ENCODE measurements at places on chromosomes 1 and 21. TPM values are rescaled to one million over a fixed set of nuclear protein-coding genes. Genes with fewer than 3 reads are reported as not detected.

DNA sequence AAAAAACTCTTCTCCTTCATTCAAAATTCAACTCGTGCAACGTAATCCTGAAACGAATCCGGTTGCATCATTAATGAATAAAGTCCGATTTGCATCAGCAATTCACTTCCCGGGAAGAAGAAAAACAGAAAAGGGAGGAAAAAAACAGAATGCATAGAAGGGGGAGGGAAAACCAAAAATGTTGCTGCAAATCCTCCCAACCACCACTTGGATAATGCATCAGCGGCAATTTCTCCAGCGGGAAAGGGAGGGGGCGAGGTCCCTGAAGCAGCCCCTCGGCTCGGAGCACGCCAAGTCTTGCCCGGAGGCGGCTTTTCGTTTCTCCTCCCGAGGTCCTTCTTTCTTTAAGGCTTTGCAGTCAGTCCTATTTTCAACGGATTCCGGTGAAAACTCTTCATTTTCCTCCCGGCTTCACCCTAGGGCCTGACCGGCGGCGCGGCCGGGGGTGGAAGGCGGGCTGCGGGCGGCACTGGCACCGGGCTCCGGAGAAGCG, 723 bp downstream of the CDC42BPA start:
- peak; percentile 36 for DNase-seq

- DNase-seq, result no peak
These were observed 184.4 kb downstream of the RYR2 start for GRCh38 chr1:237226177-237226944.

DNA sequence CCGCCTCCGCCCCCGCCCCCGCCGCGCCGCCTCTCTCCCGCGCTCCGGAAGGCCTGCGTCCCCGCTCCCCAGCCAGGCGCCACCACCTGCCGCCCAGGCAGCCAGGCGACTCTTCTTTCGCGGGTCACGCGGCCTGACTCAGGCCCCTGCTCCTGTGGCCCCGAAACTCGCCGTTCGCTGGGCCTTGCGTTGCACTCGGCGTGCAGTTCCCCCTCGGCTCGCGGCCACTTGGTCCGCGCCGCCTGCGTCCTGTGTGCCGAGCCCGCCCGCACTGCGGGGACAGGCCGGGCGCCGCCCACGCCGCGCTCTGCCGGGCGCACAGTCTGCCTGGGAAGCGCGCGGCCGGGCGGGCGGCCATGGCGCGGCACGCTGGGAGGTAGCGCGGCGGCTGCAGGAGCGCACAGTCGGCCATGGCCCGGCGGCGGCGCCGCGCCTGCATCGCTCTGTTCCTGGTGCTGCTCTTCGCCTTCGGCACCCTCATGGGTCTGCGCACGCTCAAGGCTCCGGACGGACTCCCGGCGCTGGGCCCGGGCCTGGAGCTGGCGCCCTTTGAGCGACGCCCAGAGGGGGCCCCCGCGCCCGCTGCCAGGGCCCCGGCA, at the start of gene MANEAL:
Gene MANEAL (plus strand): TSS at position 75 of the 599 bp plus-strand sequence. CDS start 336 bp downstream, at position 411.
- peak; percentile 66 for DNase-seq

The DYNLT4 gene
- not detected for total RNA-seq

The KLF17 gene
- total RNA-seq, result not detected

The ZFYVE9 gene
- total RNA-seq, result 21.5 TPM

DNA sequence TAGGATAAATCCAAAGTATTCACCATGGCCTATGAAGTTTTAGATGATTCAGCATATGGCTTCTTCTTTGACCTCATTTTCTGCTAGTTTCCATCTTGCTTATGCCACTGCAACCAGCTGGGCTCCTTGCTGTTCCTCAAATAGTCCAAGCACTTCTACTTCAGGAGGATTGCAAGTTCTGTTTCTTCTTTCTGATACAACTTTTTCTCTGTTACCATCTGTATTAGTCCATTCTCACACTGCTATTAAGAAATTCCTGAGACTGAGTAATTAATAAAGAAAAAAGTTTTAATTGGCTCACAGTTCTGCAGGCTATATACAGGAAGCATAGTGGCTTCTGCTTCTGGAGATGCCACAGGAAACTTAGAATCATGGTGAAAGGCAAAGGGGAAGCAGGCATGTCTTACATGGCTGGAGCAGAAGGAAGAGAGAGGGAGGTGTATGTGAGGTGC, 20.3 kb downstream of the PTGS2 start:
- no peak for DNase-seq

DNA sequence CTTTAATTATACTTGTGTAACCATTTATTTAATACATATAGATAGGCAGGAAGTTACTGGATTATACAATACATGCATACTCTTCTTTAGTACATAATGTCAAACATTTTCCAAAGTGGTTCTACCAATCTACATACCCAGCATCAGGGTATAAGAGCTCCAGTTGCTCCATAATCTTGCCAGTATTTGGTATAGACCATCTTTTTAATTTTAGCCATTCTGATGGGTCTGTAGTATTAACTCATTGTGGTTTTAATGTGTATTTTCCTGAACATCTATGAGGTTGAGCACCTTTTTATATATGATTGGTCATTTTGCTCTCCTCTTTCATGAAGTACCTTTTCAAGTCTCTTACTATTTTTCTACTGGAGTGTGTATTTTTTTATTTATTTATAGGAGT, 32.1 kb downstream of the EBNA1BP2 start:
- no peak for DNase-seq

DNA sequence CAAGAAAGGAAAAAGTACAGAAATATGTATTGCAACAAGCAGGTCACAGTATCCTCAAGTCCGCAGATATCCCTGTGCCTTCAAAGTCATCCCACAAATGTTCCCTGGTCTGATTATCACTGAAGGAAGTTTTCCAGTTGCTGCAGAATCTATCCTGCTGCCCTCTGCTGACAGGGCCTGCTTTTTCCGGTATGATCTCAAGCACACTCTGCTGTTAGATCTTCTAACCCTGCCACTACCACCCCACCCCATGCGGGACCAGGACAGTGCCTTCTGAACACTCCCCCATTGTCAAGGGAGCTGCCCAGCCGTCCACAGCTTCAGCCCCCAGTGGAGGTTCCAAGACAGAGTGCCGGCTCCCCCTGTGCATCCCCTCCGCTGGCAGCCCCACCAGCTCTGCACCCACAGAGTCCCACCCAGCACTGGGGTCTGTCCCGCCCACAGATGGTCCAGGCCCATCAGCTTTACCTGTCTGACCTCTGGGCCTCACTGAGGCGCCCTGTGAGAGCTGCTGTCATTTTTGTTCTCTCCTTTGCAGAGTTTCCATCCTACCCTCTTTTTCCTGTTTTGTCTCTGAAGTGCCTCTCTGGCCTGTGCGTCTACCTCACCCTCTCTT, 27.9 kb downstream of the FAM163A start:
- DNase-seq, result no peak

GRCh38 chr1:210373628-210373877, 44.9 kb downstream of the HHAT start:
- no peak for DNase-seq

The TGFB2 gene
- 4.9 TPM for total RNA-seq

The TSPEAR gene
- not detected for total RNA-seq

GRCh38 chr1:191145834-191146233, 668.2 kb upstream of the BRINP3 start:
- no peak for DNase-seq

The PHF13 gene
- 6.2 TPM for total RNA-seq

- DNase-seq, result no peak
These were observed 30.0 kb downstream of the TENT5C start for GRCh38 chr1:117635805-117636204.

- peak; percentile 62 for DNase-seq
These were observed 552 bp upstream of the ZNF496 start for GRCh38 chr1:247332215-247332622.

The FOXO6 gene
- 2.3 TPM for total RNA-seq

The TSACC gene
- total RNA-seq, result not detected

The LCE2C gene
- total RNA-seq, result not detected

DNA sequence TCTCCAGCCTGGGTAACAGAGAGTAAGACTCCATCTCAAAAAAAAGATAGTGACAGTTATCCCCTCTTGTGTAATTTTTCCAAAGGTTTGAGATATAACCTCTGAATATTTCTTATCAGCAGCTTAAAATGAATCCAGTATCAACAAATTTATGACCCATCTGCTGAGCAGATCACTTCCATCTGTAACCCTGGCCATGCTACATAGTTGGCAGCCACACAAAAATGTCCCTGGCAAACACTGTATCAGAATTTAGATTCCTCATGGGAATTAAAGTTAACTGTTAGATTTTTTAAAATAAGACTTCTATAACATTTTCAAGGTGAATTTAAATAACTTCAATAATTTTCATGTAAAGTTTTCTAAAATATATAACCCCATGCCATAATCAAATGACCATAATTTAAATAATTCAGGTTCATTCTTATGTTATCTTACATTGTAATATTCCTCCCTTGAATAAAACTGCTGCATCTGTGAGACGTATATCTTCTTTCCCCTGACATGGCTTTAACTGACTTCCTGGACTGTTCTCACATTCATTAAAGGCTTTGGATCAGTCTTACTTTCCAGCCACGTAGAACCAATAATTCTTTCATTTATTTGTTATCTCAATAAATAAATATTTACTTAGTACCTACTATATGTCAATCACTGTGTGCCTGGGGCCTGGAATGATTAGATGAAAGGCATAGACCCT, 5.3 kb upstream of the PRPF38B start:
- no peak for DNase-seq

The KRTAP13-2 gene
- not detected for total RNA-seq

The IL20 gene
- not detected for total RNA-seq

GRCh38 chr1:244843148-244843978, 7.9 kb downstream of the COX20 start:
- DNase-seq, result no peak

- DNase-seq, result no peak
These were observed 19.6 kb downstream of the PARS2 start for GRCh38 chr1:54744696-54745095.

The AK5 gene
- not detected for total RNA-seq

The TMPRSS3 gene
- total RNA-seq, result 12.7 TPM

DNA sequence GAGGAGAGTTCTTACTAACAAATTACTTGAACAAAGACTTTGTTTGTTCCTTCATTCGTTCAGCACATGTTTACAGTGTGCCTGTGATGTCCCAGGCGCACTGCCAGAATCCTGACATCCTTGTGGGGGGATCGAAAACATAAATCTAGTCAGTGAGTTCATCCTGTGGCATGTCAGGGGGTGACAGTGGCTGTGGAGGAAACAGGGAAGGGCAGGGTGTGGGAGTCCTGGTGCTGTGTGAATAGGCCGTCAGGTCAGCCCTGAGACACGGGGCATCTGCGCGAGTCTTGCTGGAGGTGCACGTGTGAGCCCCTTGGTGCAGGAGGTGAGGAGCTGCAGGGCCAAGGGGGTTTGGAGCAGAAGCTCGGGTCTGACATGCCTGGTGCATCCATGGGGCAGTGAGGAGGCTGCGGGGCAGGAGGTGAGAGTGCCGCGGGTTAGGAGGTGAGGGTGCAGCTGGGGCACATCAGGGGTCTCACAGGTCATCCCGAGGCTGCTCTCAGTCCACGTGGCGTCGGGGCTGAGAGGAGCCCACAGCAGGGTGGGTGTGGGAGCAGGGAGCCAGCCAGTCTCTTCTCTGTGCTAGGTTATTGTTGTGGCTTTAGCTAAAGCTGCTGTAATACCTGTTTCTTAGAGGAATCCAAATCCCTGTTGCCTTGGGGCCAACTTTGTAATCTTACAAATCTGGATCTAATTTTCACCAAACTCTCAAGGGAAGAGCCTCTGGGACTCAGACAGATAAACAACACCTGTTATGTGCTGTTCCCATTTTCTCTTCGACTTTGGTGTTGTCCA, 93.4 kb downstream of the PCBP3 start:
- no peak for DNase-seq

The UTS2 gene
- total RNA-seq, result not detected

Data from body of pancreas (tissue), 4 donors.